ENCODE measurements at places on chromosomes 16 and 17.

GRCh38 chr17:79792984-79793923, 3.6 kb downstream of the CBX8 start:
- DNase-seq, result no peak

DNA sequence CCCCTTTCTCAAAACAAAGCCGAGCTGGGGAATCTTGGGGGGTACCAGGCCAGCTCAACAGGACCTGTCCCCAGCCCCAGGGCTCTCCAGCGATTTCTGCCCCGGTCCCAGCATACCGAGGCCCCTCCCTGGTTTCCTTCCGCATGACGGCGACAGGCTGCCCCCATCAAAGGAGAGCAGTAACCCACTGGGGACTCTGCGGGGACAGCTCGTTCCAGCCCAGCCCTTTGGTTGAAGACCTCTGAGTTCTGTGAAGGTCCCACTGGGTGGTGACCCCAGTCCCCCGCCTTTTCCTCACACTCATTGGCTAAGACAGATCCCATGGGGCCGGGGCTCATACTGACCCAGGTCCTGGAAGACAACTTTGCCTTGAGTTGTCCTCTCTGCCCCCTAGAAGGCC, 4.1 kb downstream of the SMTNL2 start:
- no peak for DNase-seq

DNA sequence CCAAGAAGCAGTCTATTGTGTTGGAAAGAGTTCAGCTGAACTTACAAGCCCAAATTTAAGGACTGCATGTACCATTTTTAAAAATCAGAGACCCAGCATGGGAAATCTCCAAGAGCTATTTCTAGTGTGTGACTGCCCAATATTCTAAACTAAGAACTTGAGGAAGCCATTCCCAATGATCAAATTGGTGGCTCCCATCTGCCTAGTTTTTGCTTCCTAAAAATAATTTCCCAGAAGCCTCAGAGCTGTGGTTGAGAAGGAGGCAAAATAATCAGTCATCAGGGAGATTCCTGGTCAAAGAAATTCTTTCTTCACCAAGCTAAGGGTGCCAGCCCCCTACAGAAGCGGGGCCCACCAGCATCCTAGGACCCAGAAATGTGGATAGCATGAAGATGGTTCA, 176.1 kb upstream of the CDH5 start:
- DNase-seq, result no peak

GRCh38 chr16:81415751-81416150, 28.9 kb upstream of the CMIP start:
- DNase-seq, result no peak

- DNase-seq, result no peak
Measured at GRCh38 chr16:23368469-23368868, 66.4 kb downstream of the SCNN1B start.

GRCh38 chr16:4505356-4506147, 29.4 kb downstream of the HMOX2 start:
- DNase-seq, result no peak

- DNase-seq, result no peak
Measured at GRCh38 chr17:47676510-47677165, 17.3 kb upstream of the TBKBP1 start.

GRCh38 chr17:74761931-74762330, 13.5 kb downstream of the NHERF1 start:
- no peak for DNase-seq

DNA sequence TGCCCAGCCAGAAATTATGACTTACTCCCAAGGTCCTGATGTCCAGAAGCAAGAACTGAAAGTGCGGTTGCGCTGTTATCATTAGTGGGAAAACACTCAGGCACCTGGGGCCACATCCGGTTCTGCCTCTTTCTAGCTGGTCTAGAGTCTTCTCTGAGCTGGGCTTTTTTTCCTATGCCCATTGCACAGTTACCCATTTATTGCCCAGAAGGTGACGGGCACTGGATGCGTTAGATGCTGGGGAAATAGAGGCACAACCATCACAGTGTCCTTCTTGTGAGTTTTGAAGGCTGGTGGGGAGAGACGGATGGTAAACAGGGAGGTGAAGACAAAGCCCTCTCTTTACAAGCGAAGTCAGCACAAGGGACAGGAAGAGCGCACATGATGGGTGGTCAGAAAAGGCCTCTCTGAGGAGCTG, 37.7 kb downstream of the PLCG2 start:
- DNase-seq, result no peak

- no peak for DNase-seq
Measured at GRCh38 chr17:773467-774312, 8.4 kb downstream of the GLOD4 start.

- no peak for DNase-seq
Measured at GRCh38 chr16:56848955-56849689, 15.9 kb upstream of the SLC12A3 start.

- DNase-seq, result no peak
Measured at GRCh38 chr17:2089021-2089422, 34.1 kb downstream of the HIC1 start.

GRCh38 chr16:5578980-5579379, 481.4 kb upstream of the EEF2KMT start:
- no peak for DNase-seq

GRCh38 chr16:27243725-27244362, 24.7 kb downstream of the NSMCE1 start:
- no peak for DNase-seq

DNA sequence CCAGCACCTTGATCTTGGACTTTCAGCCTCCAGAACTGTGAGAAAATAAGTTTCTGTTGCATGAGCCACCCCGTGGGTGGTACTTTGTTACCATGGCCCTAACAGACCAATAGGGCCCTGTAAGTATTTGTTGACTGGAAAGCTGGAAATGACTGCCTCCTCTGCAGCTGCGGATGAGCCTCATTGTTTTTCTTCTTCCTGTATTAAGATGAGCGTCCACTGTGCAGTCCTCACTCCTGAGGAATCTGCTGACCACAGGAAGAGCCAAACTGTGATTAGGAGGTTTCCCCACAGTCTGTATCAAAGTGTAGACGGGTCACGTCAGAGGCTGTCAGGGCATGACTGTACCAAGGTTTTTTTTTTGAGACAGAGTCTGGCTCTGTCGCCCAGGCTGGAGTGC, 12.2 kb upstream of the AKTIP start:
- DNase-seq, result no peak

DNA sequence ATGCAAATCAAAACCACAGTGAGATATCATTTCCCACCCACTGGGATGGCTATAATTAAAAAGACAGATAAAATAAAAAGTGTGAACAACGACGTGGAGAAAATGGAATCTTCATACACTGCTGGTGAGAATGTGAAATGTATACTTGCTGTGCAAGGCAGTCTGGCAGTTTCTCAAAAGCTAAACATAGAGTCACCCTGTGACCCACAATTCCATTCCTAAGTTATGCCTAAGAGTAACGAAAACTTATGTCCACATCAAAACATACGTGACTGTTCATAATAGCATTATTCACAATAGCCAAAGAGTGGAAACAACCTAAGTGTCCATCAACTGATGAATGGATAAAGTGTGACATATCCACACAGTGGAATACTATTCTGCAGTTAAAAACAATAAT, 38.1 kb upstream of the VPS4A start:
- DNase-seq, result no peak

GRCh38 chr17:50187751-50188530, 13.5 kb downstream of the COL1A1 start:
- DNase-seq, result no peak

GRCh38 chr17:48612854-48613691, 2.0 kb downstream of the HOXB8 start:
- DNase-seq, result peak; percentile 50

DNA sequence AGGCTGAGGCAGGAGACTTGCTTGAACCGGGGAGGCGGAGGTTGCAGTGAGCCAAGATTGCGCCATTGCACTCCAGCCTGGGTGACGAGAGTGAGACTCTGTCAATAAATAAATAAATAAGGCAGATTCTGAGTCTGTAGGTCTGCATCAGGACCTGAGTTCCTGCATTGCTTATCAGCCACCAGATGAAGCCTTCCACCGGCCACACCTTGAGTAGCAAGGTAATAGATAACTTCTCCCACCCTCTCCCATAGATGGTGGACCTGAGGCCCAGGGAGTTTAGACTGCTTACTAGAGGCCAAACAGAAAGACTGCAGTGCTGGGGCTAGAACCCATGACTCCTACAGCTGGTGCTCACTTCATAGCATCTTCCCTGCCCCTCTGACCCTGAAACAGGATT, 22.1 kb downstream of the ZP2 start:
- DNase-seq, result no peak

- no peak for DNase-seq
Measured at GRCh38 chr16:75070012-75070841, 46.4 kb downstream of the LDHD start.

DNA sequence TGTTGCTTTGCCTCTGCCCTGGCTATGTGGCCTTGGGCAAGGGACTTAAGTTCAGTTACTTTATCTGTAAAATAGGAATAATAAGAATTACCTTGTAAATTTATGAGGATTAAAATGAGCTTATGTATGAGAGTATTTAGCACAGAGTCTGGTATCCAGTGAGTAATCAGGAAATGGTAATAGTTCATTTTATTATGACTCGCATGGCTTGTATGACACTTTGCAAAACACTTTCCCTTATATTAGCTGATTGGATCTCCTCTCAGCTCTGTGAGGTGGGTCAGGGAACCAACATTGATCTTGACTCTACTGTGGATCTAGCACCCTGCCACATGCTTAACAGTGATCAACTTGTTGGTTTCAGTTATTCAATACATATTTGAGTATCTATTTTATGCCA, 8.3 kb upstream of the CDH3 start:
- no peak for DNase-seq

DNA sequence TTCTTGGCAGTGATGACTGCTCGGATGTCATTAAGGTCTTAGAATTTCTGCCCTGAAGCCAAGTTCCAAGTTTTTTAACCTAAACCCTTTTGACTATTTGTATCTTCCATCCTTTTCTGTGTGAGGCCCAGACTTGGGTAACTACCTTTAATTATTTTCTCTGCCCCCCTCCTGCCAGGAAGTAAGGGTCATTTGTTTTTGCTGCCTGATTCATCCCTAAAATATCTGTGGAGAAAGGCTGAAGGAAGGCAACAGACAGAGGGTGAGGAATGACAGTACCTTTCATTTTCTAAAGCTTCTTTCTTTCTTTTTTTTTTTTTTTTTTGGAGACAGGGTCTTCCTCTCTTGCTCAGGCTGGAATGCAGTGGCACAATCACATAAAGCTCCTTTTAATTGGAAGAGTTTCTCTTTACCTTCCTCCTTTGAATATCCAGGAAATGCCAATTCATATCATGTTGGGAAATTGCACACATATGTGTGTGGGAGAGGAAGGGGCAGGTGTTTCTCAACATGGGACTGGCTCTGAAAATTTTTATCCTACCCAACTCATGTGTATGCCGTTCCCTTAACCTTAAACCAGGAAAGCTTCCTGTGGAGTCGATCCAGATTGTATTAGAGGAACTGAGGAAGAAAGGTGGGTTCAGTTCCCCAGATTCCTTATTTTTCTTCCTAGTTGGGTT, 957 bp downstream of the VPS25 start:
- DNase-seq, result no peak

- DNase-seq, result no peak
Measured at GRCh38 chr17:33324736-33325135, 31.6 kb upstream of the ASIC2 start.

DNA sequence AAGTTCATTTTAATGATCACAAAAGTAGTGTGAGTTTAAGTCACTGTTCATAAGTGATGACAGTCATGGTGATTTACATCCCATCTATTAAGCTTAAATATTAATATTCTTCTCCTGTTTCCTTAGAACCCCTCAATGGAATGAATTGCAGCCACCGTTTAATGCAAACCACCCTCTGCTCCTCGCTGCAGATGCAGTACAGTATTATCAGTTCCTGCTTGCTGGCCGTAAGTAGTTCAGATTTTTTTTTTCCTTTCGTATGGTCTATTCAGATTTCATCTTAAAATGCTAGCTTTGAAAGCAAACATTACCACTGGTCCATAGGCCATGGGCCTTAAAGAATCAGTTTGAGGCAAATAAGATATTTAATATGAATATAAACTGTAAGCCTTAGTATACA, 359.0 kb upstream of the TBX2 start:
- no peak for DNase-seq

DNA sequence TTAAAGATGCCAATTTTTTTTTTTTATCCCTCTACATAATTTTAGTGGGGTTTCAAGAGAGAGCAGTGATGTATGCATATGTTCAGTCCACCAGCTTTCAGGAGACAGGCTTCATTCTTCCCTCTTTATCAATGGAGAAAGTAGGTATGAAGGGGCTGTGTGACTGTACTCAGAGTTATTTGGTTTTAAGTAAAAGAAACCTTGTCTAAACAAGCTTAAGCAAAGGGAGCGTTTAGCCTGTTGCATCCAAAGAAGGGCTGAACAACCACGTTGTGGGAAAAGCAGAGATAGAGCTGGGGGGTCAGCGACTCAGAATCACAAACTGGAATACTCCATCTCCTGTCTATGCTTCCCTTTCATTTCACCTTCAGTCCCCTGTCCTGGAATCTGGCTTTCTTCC, 50.4 kb upstream of the HAS3 start:
- DNase-seq, result no peak

GRCh38 chr17:11996722-11997146, 541 bp downstream of the ZNF18 start:
- DNase-seq, result peak; percentile 63

DNA sequence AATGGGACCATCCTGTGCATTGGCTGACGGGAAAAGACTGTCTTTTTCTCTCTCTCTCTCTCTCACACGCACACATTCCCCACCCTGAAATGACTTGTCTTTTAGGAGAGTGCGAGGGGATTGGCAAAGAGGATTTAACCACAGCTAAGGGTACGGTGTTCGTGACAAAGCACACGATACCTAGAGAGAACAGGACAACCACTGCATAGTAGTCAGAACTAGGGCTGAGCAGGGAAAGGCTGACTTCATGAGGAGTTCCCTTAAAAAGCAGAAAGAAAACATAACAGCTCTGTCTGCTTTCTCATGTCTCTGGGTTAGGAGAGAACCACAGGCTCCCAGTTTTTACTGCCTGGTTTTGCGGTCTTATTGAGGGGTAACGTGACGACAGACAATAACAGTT, 742.8 kb upstream of the SOX9 start:
- no peak for DNase-seq

DNA sequence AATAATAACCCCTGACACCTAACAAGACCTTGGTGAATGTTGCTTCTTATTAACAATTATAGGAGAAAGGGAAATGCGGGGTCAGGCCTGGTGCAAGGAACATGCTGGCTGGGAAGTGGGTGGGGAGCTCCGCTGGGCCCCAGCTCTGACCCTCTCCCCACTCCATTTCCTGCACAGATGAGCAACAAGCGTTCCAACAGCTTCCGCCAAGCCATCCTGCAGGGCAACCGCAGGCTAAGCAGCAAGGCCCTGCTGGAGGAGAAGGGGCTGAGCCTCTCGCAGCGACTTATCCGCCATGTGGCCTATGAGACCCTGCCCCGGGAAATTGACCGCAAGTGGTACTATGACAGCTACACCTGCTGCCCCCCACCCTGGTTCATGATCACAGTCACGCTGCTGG, 23.0 kb downstream of the RHBDL3 start:
- no peak for DNase-seq

Data from NCI-H1105 treated with DMSO at 0.1 percent for 48 hours (cell line).